ENCODE measurements at places on chromosomes 2 and 18.
A peak's percentile ranks its signal among the peaks of the same experiment; 100 is the strongest.

DNA sequence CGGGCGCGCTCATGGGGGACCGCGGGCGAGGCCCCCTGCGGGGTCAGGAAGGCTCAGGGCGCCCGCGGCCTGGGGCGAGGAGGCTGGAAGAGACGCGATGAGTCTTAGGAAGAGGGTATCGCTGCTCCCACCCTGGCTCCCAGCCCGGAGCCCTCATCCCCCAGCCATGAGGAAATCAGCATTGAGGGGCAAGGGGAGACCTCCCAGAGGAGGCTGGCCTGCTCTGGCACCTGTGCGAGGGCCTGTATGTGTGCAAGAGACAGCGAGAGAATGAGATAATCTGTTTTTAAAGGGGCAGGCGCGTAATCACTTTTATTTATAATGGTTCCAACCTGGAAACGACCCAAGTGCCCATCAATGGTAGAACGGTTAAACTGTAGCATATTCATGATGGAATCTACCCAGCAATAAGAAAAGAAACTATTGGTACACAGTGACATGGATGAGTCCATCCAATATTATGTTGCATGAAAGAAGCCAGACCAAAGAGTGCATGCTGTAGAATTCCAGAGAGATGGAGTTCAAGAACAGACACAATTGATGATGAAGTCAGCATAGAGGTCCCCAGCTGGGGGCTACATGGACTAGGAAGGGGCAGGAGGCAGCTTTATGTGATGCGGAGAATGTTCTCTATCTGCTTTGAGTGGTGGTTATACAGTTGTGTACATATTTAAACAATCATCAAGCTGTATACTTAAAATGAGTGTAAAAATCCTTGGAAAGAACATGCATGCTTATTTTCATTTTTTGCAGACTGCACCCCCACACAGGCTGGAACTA, 14.4 kb downstream of the FBXO41 start:
- no peak for DNase-seq

GRCh38 chr18:79772865-79773696, 24.7 kb upstream of the KCNG2 start:
- no peak for DNase-seq

DNA sequence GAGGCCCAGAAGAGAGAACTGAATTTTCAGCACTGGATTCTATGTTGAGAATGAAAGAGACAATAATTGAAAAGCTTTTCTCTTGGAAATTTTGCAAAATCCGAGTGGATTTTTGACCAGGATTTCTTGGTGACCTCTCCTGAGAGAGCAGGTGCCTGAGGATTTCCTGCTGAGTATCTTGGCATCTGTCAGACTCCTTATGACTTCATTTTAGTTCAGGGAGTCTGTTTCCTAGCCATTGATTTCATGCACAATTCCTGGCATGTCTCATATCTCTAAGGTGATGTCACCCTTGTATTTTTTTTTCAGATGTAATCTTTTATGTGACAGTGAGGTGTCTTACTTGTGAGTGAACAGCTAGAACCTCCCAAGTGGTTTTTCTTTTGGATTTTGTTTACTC, 195.9 kb downstream of the NEDD4L start:
- DNase-seq: no peak

DNA sequence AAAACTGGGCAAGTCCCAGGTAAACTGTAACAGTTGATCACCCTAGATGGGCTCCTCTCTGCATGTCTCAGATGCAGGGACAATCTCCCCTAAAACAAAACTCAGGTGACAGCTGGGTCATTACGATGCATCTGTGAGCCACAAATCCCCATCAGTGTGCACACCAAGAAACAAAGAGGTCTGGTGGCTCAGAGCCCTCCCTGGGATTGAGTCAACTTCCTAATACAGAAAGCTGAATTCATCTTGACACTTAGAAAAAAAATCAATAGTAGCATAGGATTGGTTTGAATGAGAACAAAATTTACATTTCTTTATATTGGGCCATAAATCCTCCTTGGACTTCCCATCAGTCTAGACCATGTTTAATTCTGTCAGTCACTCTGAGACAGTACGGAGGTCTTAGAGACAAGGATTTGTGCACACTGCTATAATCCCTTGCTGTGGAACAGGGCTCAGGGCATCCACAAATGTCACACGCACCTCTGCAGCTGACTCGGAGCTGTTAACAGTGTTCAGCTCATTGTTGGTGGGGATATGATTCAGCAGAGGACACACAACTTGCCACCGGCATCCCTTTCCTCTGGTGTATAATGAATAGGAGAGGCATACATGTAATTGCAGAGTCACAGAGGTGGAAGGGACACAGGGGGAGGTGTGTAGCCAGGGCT, 44.5 kb upstream of the DAPL1 start:
- no peak for DNase-seq

DNA sequence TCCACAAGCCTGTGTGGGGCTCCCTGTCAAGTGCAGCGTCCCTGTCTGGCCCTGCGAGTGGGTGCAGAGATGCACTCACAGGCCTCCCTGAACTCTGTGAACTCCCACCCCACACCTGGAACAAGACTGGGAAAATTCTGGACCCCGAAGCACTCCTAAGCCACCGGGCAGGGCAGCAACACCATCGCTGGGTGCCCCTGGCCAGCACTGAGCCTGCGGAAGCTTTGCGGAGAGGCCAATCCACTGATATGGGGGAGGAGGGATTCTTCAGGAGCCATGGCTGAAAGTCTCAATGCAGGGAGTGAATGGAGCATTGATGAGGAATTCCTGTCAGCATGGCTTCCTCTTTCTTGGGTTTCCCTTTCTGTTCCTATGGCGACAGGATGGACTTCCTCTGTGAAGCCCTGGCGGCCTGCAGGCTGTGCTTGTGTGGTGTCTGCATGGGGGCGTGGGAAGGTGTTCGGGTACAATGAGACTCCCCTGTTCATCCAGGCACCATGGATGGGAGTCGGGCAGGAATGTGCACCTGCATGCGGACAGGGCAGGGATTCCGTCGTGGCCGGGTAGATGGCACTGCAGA, 15.1 kb downstream of the TRIB2 start:
- DNase-seq: no peak

DNA sequence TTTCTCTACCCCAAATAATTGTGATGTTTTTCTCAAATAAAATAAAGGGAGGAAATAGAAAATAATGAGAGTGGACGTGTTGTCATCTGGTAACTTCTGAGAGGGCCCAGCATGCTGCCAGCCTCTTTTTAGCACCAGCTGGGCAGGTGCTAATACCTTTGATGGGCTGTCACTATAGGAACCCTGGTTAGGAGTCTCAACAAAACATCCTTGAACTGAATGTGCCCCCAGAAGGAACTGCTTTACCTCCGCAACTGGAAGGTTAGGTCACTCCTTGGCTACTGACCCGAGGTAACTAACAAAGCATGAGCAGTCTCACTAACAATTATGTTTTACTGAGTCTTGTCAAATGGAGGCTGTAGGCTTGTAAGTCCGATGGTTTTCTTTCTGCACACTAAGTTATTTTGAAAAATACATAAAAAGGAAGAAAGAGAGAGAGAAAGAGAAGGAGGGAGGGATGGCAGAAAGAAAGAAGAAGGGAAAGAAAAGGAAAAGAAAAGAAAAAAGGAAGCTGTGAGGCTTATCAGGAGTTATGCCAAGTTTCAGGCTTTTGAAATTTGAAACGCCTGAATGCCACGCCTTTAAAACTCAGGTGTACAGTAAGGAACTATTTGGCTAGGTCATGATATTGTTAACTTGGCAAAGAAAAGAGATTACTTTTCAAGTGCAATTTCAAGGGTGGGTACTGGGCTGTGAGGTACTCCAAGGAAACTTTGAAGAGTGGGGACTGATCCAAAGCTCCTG, 91.0 kb downstream of the TGIF1 start:
- no peak for DNase-seq

GRCh38 chr18:12656938-12657683, 796 bp downstream of the SPIRE1 start:
- peak; percentile 68 for DNase-seq

All from heart left ventricle (tissue), 16 donors.